ENCODE measurements at places on chromosomes 2 and 18. TPM values are rescaled to one million over a fixed set of nuclear protein-coding genes. Genes with fewer than 3 reads are reported as not detected.

TXNL4A gene
- 51.0 TPM for total RNA-seq

TP53I3 gene
- total RNA-seq, result 35.7 TPM

AGXT gene
- not detected for total RNA-seq

INPP5D gene
- 8.3 TPM for total RNA-seq

KIF1A gene
- 214 TPM for total RNA-seq

DNA sequence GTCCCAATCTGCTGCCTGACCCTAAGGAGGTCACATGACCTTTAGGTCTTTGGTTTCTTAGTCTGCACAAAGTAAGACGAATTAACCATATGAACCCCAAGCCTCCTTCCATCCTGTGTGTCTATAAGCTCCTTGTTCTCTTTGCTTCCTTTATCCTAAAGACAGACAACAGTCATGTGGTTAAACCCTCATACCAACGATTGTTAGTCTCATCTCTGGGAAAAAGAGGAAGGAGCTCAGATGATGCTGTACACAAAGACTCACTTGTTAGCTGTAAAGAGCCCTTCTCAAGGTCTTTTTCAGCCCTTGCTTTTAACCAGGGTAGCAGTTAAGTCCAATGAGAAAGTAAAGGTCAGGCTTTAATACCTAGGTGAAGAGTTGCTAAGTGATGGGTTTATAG lies 443.7 kb downstream of the TNS1 start:
- peaks cover 6% of the 10 kb centered on the region for H3K36me3 ChIP-seq
- no peak overlapping the region for H3K27ac ChIP-seq
- no peaks in the 10 kb centered on the region for H3K27me3 ChIP-seq
- H3K4me1 ChIP-seq, result peaks cover 7% of the 10 kb centered on the region
- DNase-seq, result no peak

DNA sequence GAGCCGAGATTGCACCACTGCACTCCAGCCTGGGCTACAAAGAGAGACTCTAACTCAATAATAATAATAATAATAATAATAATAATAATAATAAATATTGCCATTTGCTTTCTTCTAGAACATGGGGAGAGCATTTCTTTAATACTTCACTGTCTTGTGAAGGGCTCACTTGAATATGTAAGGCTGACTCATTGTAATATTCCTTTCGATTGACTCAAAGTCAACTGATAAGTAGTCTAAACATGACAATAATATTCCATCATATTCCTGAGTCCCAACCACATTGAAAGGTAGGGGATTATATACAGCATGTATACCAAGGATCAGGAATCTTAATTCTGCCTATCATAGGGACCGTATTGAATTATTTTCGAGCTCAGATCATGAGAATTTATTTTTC lies 949.2 kb downstream of the DSC3 start:
- no peak overlapping the region for H3K4me3 ChIP-seq
- no peaks in the 10 kb centered on the region for H3K4me1 ChIP-seq
- no peaks in the 10 kb centered on the region for H3K27me3 ChIP-seq
- H3K36me3 ChIP-seq, result no peaks in the 10 kb centered on the region
- no peak overlapping the region for H3K27ac ChIP-seq

DNA sequence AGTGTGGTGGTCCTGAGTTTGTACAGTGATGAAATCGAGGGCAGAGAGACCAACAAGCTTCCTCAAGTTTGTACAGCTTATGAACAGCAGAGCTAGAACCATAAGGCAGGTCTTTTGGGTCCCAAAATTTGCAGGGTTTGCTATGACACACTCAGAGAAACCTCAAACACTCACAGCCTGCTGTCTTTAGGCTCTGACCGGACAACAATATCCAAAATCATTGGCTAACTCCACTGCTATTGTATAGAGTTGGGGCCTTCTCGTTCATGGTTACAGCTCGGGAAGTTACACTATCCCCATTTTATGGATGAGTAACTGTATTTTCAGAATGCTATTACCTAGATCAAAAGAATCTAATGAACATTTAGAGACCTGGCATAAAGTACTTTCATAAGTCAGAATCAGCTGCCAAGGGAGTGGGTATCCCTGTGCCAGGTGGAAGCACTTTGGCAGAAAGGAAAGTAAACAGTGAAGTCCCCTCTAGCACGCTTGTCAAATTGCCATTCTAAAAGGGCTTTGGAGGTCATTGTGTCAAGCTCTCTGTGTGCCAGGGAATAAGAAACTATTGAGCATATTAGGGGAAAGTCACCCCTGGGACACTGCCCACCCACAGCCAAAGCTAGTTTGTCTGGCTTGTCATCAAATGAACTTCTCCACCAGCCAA lies 331.8 kb downstream of the ALK start:
- H3K4me3 ChIP-seq, result no peak overlapping the region
- peaks cover 5% of the 10 kb centered on the region for H3K4me1 ChIP-seq
- no peak overlapping the region for H3K27ac ChIP-seq

- H3K36me3 ChIP-seq, result no peaks in the 10 kb centered on the region
- H3K27ac ChIP-seq, result no peak overlapping the region
- no peaks in the 10 kb centered on the region for H3K27me3 ChIP-seq
- no peak for DNase-seq
- H3K4me1 ChIP-seq, result no peaks in the 10 kb centered on the region
- no peak overlapping the region for H3K4me3 ChIP-seq
Observed at GRCh38 chr2:119208791-119209203, 14.8 kb upstream of the STEAP3 start.

DNA sequence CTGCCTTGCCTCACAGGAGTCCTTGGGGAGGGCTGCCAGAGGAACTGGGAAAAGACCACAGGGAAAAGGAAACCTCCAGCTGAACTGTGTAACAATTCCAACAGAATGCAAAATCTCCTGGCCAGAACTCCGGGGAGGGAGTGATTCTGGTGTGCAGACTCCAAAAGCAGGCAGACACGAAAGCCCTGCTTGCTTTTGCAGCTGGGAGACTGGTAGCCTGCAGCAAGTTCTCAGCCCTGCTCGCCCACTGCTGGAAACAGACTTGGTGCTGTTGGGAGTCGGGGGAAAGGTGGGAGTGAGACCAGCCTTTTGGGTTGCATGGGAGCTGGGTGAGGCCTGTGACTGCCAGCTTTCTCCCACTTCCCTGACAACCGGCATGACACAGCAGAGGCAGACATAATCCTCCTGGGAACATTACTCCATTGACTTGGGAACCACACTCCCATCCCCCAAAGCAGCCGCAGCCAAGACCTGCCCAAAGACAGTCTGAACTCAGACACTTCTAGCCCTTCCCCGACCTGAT lies 26.0 kb upstream of the NMI start:
- H3K36me3 ChIP-seq, result 0 out of 2 replicates have a peak, but pooled peaks cover 3% of the 10 kb centered on the region
- no peak overlapping the region for H3K27ac ChIP-seq
- no peak for DNase-seq
- H3K4me3 ChIP-seq, result no peak overlapping the region
- peaks cover 7% of the 10 kb centered on the region for H3K4me1 ChIP-seq

- H3K4me1 ChIP-seq, result no peaks in the 10 kb centered on the region
- H3K27ac ChIP-seq, result no peak overlapping the region
- DNase-seq, result no peak
- H3K27me3 ChIP-seq, result no peaks in the 10 kb centered on the region
Observed at GRCh38 chr18:43322132-43322531, 44.8 kb upstream of the SYT4 start.

DNA sequence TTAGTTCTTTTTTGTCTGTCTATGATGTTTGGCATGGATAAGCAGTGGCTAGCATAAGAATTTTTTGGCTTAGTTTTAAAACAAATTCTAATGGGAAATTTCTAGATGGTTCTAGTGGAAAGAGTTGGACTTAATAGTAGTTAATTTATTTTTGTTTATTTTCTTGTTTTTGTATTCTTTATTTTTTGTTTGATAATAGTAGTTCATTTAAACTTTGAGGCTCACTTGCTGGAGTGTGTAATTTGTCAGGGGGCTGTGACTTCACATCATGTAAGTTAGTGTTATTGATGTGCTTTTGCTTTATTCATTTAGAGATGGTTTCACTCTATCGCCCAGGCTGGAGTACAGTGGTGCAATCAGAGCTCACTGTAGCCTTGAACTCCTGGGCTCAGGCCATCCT lies 43.7 kb upstream of the KLF11 start:
- H3K4me3 ChIP-seq, result no peak overlapping the region
- no peaks in the 10 kb centered on the region for H3K27me3 ChIP-seq
- no peaks in the 10 kb centered on the region for H3K36me3 ChIP-seq
- no peak overlapping the region for H3K27ac ChIP-seq
- no peak for DNase-seq

GRCh38 chr2:239721531-239721930 lies 303.6 kb downstream of the NDUFA10 start:
- no peak overlapping the region for H3K27ac ChIP-seq
- H3K36me3 ChIP-seq, result no peaks in the 10 kb centered on the region
- no peaks in the 10 kb centered on the region for H3K27me3 ChIP-seq
- H3K4me1 ChIP-seq, result no peaks in the 10 kb centered on the region
- DNase-seq, result no peak
- no peak overlapping the region for H3K4me3 ChIP-seq

GRCh38 chr2:130328710-130329109 lies 14.0 kb upstream of the IMP4 start:
- H3K27me3 ChIP-seq, result peaks cover 14% of the 10 kb centered on the region
- no peak overlapping the region for H3K27ac ChIP-seq
- H3K4me3 ChIP-seq, result peak overlapping the region; percentile 45
- H3K4me1 ChIP-seq, result no peaks in the 10 kb centered on the region
- H3K36me3 ChIP-seq, result no peaks in the 10 kb centered on the region

DNA sequence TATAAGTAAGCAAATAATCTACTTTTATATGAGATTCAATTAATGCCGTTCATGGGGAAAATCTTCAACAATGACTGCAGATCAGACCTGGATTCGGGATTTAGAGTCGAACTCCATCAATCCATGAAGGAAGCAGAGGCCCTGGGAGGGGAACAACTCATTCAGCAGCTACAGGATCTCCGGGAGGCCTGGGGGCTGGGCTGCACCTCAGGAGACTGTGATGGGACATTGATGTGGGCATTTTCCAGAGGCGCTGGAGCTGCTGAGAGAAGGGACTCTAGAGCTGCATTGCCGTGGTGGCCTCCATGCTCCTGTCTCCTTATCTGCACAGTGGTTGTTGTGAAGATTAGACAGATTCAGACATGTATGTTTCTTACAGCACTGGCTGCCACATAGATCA lies 76.9 kb downstream of the MYT1L start:
- no peaks in the 10 kb centered on the region for H3K27me3 ChIP-seq
- no peaks in the 10 kb centered on the region for H3K4me1 ChIP-seq
- no peak overlapping the region for H3K27ac ChIP-seq
- no peaks in the 10 kb centered on the region for H3K36me3 ChIP-seq

GRCh38 chr2:41151746-41152145 lies 699.9 kb upstream of the SLC8A1 start:
- no peak overlapping the region for H3K27ac ChIP-seq
- DNase-seq, result no peak
- H3K27me3 ChIP-seq, result no peaks in the 10 kb centered on the region
- H3K36me3 ChIP-seq, result no peaks in the 10 kb centered on the region

DNA sequence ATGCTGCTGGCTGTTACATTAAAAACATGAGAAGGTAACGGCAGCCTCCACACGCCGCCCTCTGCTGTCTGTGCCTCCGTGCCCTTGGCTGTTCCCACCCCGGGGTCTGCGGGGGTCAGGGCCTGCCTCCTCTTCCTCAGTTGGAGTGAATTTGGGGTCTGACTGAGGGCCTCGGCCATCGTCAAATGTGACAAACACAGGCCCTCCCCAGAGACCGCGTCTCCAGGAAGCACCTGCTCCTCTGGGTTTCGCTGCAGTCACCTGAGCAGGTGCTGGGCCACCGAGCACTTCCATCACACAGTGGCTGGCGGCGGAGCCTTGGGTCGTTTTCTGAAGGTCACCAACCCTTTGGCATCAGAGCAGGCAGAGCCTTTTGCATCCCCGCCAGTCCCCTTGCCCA lies 70.9 kb downstream of the NFATC1 start:
- no peaks in the 10 kb centered on the region for H3K27me3 ChIP-seq
- H3K4me1 ChIP-seq, result no peaks in the 10 kb centered on the region
- H3K27ac ChIP-seq, result no peak overlapping the region
- no peaks in the 10 kb centered on the region for H3K36me3 ChIP-seq
- no peak for DNase-seq

- H3K36me3 ChIP-seq, result no peaks in the 10 kb centered on the region
- no peak overlapping the region for H3K27ac ChIP-seq
- no peaks in the 10 kb centered on the region for H3K27me3 ChIP-seq
- no peaks in the 10 kb centered on the region for H3K4me1 ChIP-seq
- no peak for DNase-seq
- no peak overlapping the region for H3K4me3 ChIP-seq
Observed at GRCh38 chr2:28640908-28641300, 110.7 kb upstream of the PPP1CB start.

DNA sequence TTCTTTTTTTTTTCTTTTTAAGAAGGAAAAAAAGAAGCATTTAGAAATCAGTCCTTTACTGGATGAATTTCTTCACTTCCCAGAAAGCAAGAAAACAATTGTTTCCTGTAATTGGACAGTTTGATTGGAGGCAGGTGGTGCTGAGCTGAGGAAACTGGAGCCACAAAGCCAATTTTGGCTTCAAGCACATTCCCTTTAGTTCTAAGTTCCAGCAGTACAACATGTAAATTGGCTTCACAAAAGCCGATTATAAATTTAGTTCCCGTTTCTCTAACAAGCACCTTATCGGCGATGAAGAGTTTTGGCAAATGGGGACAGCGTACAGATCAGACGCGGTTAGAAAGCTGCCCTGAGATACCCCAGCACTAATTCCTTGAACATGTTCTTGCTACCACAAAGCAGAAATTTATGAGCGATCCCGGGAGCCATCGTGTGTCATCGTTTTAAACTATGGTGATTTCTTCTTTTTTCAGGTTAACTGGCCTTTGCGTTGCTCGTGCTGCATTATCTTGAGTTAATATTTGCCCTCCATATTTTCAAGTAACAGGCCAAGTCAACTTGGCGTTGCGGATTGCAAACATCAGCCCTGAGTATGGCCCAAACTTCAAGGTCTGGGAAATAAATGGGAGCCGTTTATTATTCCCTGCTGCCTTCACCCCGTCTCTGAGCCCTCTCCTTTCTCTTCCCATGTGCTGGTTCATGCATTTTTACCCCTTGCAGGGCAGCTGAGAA lies 190.4 kb upstream of the ID2 start:
- no peaks in the 10 kb centered on the region for H3K4me1 ChIP-seq
- H3K27me3 ChIP-seq, result no peaks in the 10 kb centered on the region
- no peaks in the 10 kb centered on the region for H3K36me3 ChIP-seq

- H3K36me3 ChIP-seq, result no peaks in the 10 kb centered on the region
- no peak for DNase-seq
- H3K4me3 ChIP-seq, result no peak overlapping the region
- no peak overlapping the region for H3K27ac ChIP-seq
- H3K4me1 ChIP-seq, result peaks cover 17% of the 10 kb centered on the region
Observed at GRCh38 chr18:61595615-61596251, 262.5 kb downstream of the CDH20 start.

GRCh38 chr18:5941890-5942289 lies 46.6 kb upstream of the TMEM200C start:
- DNase-seq, result peak; percentile 59
- H3K4me3 ChIP-seq, result no peak overlapping the region
- H3K27ac ChIP-seq, result no peak overlapping the region
- no peaks in the 10 kb centered on the region for H3K36me3 ChIP-seq

DNA sequence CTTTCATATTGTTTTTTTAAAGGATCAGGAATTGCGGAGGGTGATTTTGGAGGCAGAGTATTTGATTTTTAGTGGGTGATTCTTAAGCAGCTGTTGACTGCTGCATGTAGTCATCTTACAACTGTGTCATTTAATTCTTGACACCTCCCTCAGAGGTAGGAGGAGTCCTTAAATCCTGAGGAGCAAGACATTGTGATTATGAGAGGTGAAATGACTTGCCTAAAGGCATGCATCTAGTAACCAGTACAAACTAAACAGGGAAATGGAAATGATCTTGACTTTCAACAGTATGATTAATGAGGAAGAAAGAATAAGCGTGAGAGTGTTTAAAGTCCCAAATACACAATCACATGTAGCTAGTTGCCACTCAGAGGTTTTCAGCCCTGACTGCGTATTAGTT lies 440.7 kb downstream of the THSD7B start:
- no peaks in the 10 kb centered on the region for H3K36me3 ChIP-seq
- DNase-seq, result no peak
- no peak overlapping the region for H3K4me3 ChIP-seq
- H3K27ac ChIP-seq, result no peak overlapping the region
